ENCODE measurements at places on chromosomes 2 and 18. TPM values are rescaled to one million over a fixed set of nuclear protein-coding genes. Genes with fewer than 3 reads are reported as not detected.

GRCh38 chr2:231288590-231288989 is 90.2 kb downstream of the ARMC9 start:
- no peak overlapping the region for H3K4me3 ChIP-seq
- H3K4me1 ChIP-seq = no peaks in the 10 kb centered on the region
- no peak overlapping the region for H3K27ac ChIP-seq
- peaks cover 17% of the 10 kb centered on the region for H3K36me3 ChIP-seq
- no peak for DNase-seq

GRCh38 chr2:154638783-154639182 is 59.7 kb upstream of the KCNJ3 start:
- H3K27ac ChIP-seq = no peak overlapping the region
- H3K4me3 ChIP-seq = no peak overlapping the region
- no peaks in the 10 kb centered on the region for H3K27me3 ChIP-seq
- H3K4me1 ChIP-seq = no peaks in the 10 kb centered on the region

DNA sequence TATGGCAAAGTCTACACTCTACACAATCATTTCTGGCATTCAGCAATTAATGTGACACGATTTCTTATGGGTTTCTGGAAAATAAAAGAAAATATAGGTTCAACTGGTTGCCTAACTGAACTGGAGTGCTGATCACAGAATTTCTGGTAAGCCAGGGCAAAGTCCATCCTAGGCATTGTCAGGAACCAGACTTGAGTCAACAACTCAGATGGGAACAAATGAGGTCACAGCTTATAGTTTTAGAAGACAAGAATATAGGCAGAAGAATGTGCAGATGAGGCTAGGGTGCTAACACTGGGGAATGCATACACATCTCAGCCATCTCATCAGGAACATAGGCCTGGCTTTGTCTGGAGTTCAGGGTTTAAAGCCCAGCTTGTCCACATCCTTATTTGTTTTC is 317.2 kb upstream of the ID2 start:
- no peak overlapping the region for H3K27ac ChIP-seq
- H3K36me3 ChIP-seq = no peaks in the 10 kb centered on the region
- no peaks in the 10 kb centered on the region for H3K4me1 ChIP-seq
- H3K4me3 ChIP-seq = no peak overlapping the region
- no peak for DNase-seq
- no peaks in the 10 kb centered on the region for H3K27me3 ChIP-seq

- H3K4me3 ChIP-seq = no peak overlapping the region
- H3K36me3 ChIP-seq = no peaks in the 10 kb centered on the region
- H3K4me1 ChIP-seq = no peaks in the 10 kb centered on the region
- no peaks in the 10 kb centered on the region for H3K27me3 ChIP-seq
- H3K27ac ChIP-seq = no peak overlapping the region
Measured at GRCh38 chr18:58431215-58431614, 197.7 kb downstream of the ALPK2 start.

DNA sequence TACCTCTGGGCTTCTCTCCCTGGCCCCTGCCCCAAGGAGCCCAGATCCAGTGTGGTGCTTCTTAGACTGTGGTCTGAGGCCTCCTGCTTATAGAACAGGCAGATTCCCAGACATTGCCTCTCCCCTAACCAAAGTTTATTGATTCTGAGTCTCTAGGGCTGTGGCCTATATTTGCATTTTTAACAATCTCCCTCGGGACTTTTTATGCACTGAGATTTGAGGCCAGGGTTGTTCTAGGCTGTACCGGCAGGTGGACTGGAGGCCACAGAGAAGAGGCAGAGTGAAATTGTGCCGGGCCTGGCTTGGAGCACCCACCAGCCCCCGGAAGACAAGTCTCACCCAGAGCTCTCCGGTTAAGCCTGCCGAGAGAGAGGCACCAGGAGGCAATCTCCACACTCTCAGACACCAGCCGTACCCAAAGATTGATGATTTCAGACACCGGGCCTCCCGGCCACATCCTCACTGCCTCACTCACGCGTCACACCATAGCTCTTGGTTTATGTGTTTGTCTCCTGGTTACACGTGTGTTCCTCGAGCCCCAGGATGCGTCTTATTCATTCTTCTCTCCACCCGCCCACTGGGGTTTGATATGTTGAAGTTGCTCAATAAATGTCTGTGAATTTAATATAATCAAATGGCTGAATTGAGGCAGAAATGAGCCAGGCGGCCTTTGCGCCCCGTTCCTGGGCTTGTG is 203.7 kb downstream of the KLHL29 start:
- no peaks in the 10 kb centered on the region for H3K36me3 ChIP-seq
- no peaks in the 10 kb centered on the region for H3K27me3 ChIP-seq
- DNase-seq = no peak
- H3K4me1 ChIP-seq = peaks cover 28% of the 10 kb centered on the region
- peak overlapping the region; percentile 33 for H3K27ac ChIP-seq

GRCh38 chr2:182907081-182907830 is 40.8 kb upstream of the FRZB start:
- H3K27ac ChIP-seq = no peak overlapping the region
- H3K4me1 ChIP-seq = no peaks in the 10 kb centered on the region
- H3K27me3 ChIP-seq = no peaks in the 10 kb centered on the region
- H3K4me3 ChIP-seq = no peak overlapping the region

DNA sequence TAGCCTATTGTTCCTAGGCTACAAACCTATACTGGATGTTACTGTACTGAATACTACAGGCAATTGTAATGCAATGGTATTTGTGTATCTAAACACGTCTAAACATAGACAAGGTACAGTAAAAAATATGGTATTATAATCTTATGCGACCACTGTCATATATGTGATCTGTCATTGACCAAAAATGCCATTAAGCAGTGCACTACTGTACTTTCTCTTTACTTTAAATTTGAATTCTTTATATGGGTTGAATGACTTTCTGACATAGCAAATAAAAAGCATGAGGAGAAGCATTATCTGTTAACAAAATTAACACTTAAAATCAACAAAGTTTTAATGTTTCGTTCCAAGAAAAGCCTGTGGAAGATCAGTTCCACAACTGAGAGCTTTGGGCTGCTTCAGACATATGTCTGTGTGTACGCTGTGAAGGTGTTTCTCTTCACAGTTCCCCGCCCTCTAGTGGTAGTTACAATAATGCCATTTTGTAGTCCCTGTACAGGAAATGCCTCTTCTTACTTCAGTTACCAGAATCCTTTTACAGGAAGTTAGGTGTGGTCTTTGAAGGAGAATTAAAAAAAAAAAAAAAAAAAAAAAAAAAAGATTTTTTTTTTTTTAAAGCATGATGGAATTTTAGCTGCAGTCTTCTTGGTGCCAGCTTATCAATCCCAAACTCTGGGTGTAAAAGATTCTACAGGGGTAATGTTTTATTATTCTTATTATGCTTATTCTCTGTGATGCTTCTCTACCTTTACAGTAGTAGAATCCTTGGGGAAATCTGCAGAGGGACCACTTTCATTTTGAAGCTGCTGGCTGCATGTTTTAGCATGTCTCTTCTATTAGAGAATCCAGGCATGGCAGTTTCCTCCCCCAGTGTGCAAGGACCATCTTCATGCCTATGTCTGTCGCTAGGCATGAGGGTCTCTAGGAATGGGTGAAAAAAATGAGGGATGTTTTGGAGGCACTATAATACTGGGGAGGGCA is 54.5 kb downstream of the SCN2A start:
- no peak overlapping the region for H3K27ac ChIP-seq
- no peaks in the 10 kb centered on the region for H3K4me1 ChIP-seq
- peak; percentile 79 for DNase-seq
- no peaks in the 10 kb centered on the region for H3K27me3 ChIP-seq

DNA sequence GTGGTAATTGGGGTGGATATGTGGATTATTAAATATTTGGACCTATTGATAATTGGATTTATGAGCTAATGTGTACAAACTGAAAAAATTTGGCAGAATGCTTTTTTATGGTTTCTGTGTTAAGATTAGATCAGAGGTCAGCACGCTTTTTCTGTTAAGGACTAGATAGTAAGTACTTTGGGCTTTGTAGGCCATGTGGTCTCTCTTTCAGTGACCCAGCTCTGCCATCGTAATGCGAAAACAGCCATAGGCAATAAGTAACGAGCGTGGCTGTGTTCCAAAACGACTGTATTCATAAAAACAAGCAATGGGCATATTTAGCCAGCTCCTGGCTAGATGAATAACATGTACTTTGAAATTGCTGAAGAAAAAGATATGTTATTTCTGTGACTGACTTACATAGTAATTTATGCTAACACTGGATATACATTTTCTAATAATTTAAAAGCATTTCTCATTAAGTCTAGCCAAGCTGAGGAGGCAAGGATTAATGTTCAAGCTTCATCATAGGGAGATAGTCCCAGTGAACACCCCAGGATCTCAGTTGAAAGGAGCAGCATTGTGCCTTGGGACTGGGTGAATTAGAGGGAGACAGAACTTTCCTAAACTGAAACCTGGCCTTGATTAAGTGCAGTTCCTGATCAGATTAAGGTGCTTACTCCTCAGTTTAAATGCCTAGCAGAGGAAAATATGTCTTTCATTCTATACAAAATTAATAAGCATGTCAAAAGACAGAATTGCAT is 20.0 kb downstream of the CCDC138 start:
- no peak for DNase-seq
- H3K27me3 ChIP-seq = no peaks in the 10 kb centered on the region
- no peaks in the 10 kb centered on the region for H3K4me1 ChIP-seq
- peaks cover 43% of the 10 kb centered on the region for H3K36me3 ChIP-seq
- no peak overlapping the region for H3K4me3 ChIP-seq

- H3K27me3 ChIP-seq = no peaks in the 10 kb centered on the region
- H3K4me3 ChIP-seq = no peak overlapping the region
- H3K27ac ChIP-seq = no peak overlapping the region
- H3K36me3 ChIP-seq = no peaks in the 10 kb centered on the region
- no peak for DNase-seq
- no peaks in the 10 kb centered on the region for H3K4me1 ChIP-seq
Measured at GRCh38 chr2:165202239-165202638, 1.6 kb downstream of the SCN3A start.

GRCh38 chr2:20172273-20173055 is 52.5 kb downstream of the SDC1 start:
- H3K4me1 ChIP-seq = no peaks in the 10 kb centered on the region
- no peak for DNase-seq
- no peaks in the 10 kb centered on the region for H3K36me3 ChIP-seq
- no peaks in the 10 kb centered on the region for H3K27me3 ChIP-seq
- H3K4me3 ChIP-seq = no peak overlapping the region

DNA sequence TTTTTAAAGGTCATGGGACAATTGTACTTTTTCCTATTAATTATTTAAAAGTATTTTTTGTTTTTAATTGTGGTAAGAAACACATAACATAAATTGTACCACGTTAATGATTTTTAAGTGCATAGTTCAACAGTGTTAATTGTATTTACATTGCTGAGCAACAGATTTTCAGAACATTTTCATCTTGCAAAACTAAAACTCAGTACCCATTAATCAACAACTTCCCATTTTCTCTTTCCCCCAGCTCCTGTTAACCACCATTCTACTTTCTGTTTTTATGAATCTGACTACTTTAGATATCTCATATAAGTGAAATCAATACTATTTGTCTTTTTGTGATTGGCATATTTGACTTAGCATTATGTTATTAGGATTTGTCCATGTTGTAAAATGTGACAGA is 483.9 kb upstream of the ZNF804A start:
- no peak overlapping the region for H3K4me3 ChIP-seq
- no peak overlapping the region for H3K27ac ChIP-seq
- no peaks in the 10 kb centered on the region for H3K27me3 ChIP-seq
- no peak for DNase-seq
- no peaks in the 10 kb centered on the region for H3K36me3 ChIP-seq

GRCh38 chr2:168290391-168290790 is 43.0 kb upstream of the STK39 start:
- H3K36me3 ChIP-seq = no peaks in the 10 kb centered on the region
- H3K4me3 ChIP-seq = no peak overlapping the region
- no peaks in the 10 kb centered on the region for H3K27me3 ChIP-seq
- H3K27ac ChIP-seq = no peak overlapping the region

DNA sequence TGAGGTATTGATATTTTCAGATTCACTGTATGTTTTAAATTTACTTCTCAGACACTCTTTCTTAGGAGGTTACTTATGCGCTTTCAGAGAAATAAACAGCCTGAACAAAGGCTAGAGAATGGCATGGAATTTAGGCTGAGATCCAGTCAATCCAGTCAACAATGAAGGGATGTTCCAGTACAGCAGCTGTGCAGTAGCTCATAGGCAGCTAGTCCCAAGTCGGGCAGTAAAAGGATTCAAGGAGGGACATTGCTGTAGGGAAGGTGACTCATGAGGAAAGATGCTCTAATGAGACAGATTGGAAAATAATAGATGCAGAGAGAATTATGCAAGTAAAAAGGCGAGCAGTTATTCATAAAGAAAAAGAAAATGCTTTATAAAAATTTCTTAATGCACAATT is 397.9 kb upstream of the RGPD4 start:
- no peaks in the 10 kb centered on the region for H3K27me3 ChIP-seq
- no peaks in the 10 kb centered on the region for H3K4me1 ChIP-seq
- H3K36me3 ChIP-seq = no peaks in the 10 kb centered on the region
- no peak for DNase-seq
- no peak overlapping the region for H3K4me3 ChIP-seq
- no peak overlapping the region for H3K27ac ChIP-seq

DNA sequence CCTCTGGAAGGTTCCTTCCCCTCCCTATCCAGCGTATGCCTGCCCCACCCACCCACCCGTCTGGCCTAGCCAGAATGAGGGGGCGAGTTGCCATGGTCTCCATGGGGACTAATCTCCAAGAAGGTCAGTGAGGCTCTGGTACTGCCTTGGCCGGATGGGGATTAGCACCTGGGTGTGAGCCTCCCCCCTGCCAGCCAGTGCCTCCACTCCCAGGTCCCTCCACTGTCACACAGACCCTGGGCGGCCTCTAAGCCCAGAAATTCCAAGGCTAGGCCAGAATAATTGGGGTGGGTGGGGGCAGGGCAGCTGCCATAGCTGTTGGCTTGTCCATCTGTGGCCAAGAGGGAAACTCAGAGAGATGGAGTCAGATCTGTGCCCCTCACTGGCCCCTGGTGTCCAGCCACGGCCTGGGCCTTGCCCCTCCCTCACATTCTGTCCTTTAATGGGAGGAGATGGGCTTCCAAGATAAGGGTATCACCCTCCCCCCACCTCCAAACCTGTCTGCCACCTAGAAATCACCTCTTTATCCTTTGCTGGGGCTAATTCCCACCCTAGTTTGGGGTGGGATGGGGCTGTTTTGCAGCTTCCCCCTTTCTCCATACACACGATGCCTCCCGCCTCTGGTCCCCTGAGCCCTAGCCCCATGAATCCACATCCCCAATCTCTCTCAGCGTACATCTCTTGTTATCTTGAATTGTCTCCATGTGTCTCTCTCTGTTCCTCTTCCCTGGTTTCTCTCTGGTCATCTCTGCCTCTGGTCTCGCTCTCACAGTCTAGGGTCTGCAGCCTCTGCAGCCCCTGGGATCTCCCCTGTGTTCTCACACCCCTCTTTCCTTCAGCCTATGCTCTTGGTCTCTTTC is 6.0 kb upstream of the CRYBA2 start:
- no peak overlapping the region for H3K27ac ChIP-seq
- H3K27me3 ChIP-seq = peaks cover 99% of the 10 kb centered on the region
- H3K4me3 ChIP-seq = no peak overlapping the region
- DNase-seq = no peak

The PROKR1 gene
- total RNA-seq = not detected

The ZNF512 gene
- total RNA-seq = 27.7 TPM

The SEMA4F gene
- 1.8 TPM for total RNA-seq

The SRBD1 gene
- 12.6 TPM for total RNA-seq

The DDX1 gene
- 161 TPM for total RNA-seq

The CRYBA2 gene
- not detected for total RNA-seq

The IWS1 gene
- 43.8 TPM for total RNA-seq

The BUB1 gene
- total RNA-seq = 0.47 TPM

The UGT1A9 gene
- not detected for total RNA-seq
